Testis (tissue), 5 donors: ENCODE measurements at places on chromosomes 3 and 15. TPM values are rescaled to one million over a fixed set of nuclear protein-coding genes. Genes with fewer than 3 reads are reported as not detected.

TRAT1 gene
- 0.25 TPM for total RNA-seq

SOX14 gene
- total RNA-seq = not detected

NR2E3 gene
- 4.3 TPM for total RNA-seq

SCAPER gene
- total RNA-seq = 43.7 TPM
